ENCODE measurements at places on chromosomes 2 and 18.

DNA sequence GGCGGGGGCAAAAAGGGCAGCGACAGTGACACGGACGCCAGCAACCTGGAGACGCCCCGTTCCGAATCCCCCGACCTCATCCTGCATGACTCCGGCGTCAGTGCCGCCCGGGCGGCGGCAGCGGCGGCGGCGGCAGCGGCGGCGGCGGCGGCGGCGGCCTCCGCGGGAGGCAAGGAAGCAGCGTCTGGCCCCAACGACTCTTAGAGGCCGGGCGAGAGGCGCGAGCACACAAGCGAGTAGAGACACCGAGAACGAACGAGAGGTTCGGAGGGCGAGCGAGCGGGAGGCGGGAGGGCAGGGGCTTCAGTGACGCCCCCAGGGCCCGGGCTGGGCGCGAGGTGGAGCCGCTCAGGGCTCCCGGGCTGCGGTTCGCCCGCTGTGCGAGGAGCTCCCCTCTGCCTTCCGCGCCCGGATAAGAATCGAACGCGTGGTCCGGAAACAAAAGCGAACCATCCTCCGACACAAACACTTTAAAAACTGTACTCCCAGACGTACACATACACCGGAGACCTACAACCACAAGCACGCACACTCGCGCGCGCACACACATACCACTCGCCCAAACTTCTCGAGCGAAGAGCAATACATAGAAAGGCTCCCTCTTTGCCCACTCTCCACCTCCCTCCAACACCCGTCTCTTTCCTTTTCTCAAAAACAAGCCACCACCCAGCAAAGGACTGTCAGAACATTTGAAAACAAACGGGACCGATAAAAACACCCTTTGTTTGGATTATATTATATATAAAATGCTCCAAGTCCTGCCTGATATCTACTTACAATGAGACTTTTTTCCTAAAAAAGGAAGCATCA lies 2.8 kb downstream of the SP9 start:
- DNase-seq = no peak

- no peak for DNase-seq
Measured at GRCh38 chr2:99729104-99730025, 239.5 kb upstream of the REV1 start.

DNA sequence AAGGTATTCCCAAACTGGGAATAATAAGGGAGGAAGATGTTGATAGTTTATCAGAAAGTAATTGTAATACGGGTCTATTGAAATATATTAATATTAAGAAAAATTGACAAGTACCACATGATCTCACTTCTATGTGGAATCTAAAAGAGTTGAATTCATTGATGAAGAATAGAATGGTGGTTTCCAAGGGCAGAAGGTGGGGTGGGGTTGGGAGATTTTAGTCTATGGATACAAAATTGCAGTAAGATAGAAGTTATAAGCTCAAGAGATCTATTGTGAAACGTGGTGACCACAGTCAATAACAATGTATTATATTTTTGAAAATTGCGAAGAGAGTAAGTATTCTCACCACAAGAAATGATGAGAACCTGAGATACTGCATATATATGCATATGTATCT lies 38.9 kb downstream of the COL3A1 start:
- DNase-seq = no peak

DNA sequence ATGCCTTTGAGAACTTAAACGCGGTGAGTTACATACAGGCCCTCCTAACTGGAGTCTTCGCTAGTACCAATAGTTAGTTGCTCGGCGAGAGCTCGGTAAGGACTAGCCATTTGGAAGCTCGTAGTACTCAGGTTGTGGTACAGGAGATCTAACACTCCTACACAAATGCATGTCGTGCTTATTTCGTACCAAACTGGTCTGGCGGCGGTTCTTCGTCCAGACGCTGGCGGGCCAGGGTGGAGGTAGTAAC lies 346 bp upstream of the VRK2 start:
- DNase-seq = no peak

- DNase-seq = no peak
Measured at GRCh38 chr18:11324510-11324909, 175.1 kb upstream of the PIEZO2 start.

GRCh38 chr2:228474466-228474865 lies 293.0 kb upstream of the SPHKAP start:
- no peak for DNase-seq

- no peak for DNase-seq
Measured at GRCh38 chr2:71275939-71276310, 49.0 kb upstream of the PAIP2B start.

Data from stimulated activated CD8-positive, alpha-beta memory T cell treated with anti-CD3 and anti-CD28 coated beads, Interleukin-15, amount 100 ng/mL, for 24 hours (primary cell).